ENCODE measurements at places on chromosomes 11 and 22.

DNA sequence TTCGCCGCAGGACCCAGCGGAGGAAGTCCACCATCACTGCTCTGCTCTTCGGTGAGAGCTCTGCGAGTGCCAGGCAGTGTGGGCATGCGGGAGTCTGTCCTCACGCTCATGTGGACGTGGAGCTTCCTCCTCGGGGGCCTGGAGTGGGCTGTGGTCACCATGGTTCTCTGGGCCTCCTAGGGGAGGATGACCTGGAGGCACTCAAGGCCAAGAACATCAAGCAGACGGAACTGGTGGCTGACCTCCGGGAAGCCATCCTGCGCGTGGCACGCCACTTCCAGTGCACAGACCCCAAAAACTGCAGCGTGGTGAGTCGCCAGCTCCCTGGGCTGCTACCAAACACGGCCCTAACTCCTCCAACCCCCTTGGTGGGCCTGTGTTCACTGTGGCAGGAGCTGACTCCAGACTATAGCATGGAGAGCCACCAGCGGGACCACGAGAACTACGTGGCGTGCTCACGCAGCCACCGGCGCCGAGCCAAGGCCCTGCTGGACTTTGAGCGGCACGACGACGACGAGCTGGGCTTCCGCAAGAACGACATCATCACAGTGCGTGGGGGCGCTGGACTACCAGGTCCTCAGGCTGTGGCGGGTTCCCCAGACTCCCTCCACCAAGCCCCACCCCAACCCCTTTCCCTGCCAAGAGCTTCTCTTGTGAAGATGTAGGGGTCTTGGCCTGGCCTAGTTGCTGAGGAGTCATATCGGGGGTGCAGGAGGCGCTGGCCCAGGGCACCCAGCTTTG lies 36.8 kb downstream of the SGSM3 start:
- DNase-seq: no peak

- DNase-seq: no peak
Measured at GRCh38 chr11:78801161-78801884, 226.7 kb upstream of the NARS2 start.

GRCh38 chr11:57097149-57097548 lies 84.6 kb upstream of the LRRC55 start:
- no peak for DNase-seq

GRCh38 chr11:87173185-87174039 lies 135.7 kb downstream of the TMEM135 start:
- DNase-seq: no peak

DNA sequence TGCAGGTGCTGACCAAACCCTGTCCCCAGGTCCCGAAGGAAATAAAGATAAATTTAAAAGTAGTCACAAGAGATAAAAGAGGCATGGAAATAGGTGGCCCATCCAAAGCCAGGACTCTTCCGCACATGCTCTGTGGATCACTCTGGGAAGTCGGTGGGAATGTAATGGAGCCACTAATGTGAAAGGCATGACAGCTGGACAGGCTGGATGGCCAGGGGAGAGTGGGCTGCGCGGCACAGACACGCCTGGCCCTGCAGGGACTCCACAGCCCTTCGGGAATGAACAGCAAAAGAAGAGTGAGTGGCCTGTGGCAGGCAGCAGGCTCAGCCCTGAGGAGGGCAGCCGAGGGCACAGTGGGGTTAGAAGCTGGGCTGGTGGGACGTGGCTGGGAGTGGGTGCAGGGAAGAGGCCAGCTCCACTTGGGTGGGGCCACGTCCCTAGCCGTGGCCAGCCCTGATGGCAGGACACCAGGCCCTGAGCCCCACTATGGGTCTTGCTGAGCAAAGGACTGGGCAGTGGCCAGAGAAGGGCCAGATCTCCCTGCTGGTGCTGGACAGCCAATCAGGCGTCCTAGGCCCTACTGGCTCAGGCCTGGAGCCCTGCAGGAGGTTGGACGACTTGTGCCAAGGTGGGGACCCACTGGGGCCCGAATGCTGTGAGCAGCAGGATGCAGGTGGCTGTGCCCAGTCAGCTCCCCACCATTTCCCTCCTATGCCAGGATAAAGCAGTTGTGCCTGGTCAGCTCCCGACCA lies 31.3 kb upstream of the GNB1L start:
- DNase-seq: no peak

DNA sequence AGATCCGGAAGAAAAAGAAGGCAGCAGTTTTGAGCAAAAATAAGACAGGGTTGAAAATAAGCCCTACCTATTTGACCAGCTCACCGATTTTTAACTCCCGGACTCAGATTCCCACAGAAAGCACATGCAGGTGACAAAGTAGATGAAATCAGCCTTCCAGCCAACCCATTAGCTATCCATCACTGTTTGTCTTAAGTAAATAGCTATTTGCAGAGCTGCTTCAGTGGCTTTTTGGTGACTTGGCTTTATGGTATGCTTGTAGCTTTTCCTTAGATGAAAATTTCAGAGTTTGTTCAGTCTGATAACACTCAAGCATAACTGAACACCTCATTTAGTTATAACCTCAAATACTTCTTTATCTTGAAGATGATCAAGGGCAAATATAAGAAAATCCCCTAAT lies 192.6 kb downstream of the HIPK3 start:
- no peak for DNase-seq

- no peak for DNase-seq
Measured at GRCh38 chr22:45896964-45897538, 79.9 kb downstream of the WNT7B start.

DNA sequence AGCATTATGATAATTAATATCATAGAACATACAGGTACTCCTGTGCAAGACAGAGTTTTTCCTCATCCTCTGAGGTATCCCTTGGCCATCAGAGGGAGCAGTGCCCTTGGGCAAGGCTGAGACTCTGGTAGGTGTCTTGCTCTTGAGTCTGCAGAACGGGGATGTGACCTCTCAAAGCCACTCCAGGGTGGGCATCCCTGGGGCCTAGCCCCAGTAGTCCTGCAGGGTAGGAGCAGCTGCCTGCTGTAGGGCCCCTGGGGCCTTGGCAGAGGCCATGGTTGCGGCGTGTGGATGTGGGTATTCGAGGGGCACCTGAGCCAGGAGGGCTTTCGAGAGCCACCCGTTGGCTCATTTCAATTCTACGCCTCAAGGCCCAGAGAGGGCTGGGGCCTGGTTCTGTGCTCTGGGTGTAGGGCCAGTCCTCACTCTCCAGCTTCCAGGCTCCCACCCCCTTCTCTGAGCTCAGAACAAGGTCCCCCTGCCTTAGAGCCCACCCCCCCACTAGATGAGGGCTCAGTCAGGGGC lies 7.7 kb upstream of the OMP start:
- DNase-seq: no peak

- no peak for DNase-seq
Measured at GRCh38 chr11:119688356-119688755, 40.6 kb downstream of the NECTIN1 start.

DNA sequence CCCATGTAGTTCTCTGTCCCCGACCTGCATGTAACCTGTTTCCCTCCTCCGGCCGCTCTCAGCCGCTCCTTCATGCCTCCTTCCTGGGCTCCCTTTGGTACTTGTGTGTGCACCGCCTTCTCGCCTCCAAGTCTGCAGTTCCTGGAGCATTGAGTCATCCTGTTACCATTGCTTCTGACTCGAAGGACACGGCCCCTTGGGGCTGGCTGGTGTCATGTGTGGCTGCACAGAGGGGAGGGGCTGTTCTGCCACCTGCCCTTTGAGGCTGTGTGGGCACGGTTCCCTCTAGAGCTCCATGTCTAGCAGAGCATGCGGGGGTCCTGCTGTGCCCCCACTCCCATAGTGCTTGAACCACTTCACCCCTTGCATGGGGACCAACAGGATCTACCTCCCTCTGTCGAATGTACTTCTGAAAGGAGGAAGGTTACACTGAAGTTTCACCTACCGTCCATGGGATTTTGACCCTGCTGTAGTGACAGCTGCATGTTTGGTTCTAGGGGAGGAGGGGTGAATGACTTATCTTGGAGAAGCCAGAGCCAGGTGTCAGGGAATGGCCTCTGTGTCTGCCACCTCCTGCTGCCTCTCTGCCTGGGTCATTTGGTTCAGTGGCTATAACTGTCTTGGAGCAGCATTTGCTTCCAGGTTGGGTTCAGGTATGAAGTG lies 39.6 kb downstream of the BCR start:
- DNase-seq: no peak

- no peak for DNase-seq
Measured at GRCh38 chr11:68380786-68381622, 68.6 kb downstream of the LRP5 start.

- DNase-seq: no peak
Measured at GRCh38 chr11:107268977-107269376, 188.6 kb downstream of the CWF19L2 start.

- no peak for DNase-seq
Measured at GRCh38 chr11:87252869-87253268, 215.1 kb downstream of the TMEM135 start.

DNA sequence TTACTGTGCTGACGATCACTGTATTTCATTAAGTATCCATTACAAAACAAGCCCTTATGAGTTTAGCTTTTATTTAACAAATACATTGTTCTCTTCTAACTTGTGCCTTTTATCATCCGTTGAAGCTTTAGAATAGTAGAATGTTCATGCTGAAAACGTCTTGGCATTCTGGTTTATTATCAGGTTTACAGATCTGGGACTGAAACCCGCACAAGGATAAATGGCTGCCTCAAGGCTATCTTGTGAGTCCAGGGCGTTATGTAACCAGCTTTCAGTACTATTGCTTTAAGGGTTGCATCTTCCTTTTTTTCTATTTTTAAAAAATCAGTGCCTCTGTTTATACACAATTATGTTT lies 66.6 kb upstream of the PRODH start:
- DNase-seq: no peak

DNA sequence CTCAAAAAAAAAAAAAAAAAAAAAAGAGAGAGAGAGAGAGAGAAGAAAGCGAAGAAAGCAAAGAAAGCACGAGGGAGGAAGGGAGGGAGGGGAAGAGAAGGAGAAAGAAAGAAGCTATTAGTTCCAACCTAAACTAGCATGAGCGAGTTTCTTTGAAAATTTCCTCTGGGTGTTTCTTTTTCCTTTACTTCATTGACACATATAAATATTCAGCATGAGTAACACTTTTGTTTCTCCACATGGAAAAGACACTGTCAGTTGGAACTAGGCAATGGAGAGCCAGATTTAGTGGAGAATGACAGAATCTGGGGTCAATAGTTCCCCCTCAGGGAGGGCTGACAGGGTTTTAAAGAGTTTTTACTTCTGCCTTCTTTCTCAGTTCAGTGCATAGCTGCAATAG lies 257.4 kb downstream of the DDX10 start:
- DNase-seq: no peak

DNA sequence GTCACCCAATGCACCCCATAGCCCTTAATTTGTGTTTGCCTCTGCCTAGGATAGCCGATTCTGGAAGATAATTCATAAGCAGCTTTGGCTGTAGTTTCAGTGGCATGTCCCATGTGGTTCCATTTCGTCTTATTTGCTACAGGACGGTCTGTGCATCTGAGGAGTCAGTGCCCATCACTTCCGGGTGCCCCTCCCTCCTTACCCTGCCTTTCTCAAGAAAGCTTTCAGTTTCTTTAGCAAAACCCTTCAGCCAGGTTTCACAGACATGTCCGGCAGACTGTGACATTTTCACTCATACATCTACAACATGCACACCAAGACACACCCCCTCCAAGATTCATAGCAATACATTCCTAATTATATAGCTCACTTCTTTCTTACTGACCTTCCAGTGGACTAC lies 14.3 kb downstream of the TP53AIP1 start:
- no peak for DNase-seq

- no peak for DNase-seq
Measured at GRCh38 chr22:37690901-37691504, 4.9 kb downstream of the NOL12 start.

DNA sequence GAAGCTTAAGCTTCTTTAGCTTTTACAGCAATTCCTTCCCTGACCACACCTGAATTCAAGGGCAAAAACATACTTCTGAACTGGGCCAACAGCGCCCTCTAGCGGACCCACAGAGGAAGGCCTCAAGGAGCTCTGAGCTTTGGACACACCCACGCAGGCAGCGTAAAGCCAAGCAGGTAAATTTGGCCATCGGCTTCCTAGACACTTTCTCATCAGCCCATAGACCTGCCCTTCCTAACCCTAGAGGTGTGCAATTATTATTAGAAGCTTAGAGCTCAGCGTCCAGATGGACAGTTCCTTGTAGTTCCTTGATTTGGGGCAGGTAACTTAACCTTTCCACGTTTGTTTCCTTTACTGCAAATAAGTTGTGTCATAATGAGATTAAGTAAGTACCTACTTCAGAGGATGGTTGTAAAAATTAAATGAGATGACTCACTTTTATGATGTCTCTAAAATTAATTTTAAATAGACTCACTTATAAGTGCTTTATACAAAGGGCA lies 25.7 kb upstream of the HMGXB4 start:
- peak; percentile 67 for DNase-seq

- no peak for DNase-seq
Measured at GRCh38 chr11:1521382-1522080, 35.0 kb upstream of the MOB2 start.

DNA sequence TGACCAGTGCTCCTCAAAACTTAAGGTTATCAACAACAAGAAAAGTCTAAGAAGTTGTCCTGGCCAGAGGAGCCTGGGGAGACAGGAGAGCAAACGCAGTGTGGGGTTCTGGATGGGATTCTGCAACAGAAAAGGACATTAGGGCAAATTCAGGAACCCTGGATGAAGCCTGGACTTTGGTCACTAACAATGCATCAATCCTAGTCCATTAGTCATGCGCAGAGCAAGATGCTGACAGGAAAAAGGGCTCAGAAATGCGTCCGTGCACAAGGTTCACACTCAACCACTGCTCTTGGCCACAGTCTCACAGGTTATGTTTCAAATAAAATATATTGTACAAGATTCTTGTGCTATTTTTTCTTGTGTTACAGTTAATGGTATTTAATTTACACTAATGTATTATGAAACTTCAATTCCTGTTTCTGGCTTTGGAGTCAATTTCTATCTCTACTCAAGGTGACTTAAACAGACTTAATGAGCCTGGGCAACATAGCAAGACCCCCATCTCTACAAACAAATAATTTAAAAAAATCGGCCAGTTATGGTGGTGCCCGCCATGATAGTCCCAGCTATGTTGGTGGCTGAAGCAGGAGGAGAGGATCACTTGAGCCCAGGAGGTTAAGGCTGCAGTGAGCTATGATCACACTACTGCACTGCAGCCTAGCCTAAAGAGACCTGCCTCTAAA lies 13.6 kb downstream of the GNB1L start:
- DNase-seq: no peak

GRCh38 chr11:47257517-47258316 lies at the start of gene NR1H3:
Gene NR1H3 (plus strand): TSS chr11:47257996. CDS start chr11:47259217, 1,221 bp downstream.
- no peak for DNase-seq

- peak; percentile 22 for DNase-seq
Measured at GRCh38 chr11:94325681-94326080, 21.3 kb downstream of the IZUMO1R start.

DNA sequence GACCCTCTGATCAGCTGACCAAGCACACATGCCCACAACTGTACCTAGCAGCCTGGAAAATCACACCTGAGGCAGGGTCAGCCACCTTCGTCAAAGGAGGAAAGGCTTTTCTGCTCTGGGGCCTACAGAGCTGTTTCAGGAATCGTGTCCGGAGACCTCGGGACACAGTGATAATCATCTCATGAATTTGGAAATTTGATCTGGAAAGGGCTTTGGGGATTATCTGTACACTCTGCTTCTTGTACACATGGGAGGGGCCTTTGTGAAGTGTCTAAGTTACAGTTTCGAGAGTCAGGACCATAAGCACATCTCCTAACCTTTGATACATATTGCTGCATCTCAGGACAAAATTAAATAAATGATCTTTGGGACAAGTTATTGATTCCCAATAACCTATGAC lies 1421.2 kb upstream of the TENM4 start:
- DNase-seq: no peak

Data from T-helper 9 cell (primary cell).